ENCODE measurements at places on chromosomes 12 and 14.
A peak's percentile ranks its signal among the peaks of the same experiment; 100 is the strongest.

- H3K27me3 ChIP-seq = no peaks in the 10 kb centered on the region
- peak; percentile 16 for DNase-seq
- no peak overlapping the region for H3K4me3 ChIP-seq
- H3K27ac ChIP-seq = no peak overlapping the region
- H3K36me3 ChIP-seq = no peaks in the 10 kb centered on the region
- no peaks in the 10 kb centered on the region for H3K4me1 ChIP-seq
Measured at GRCh38 chr14:88168498-88169165, 154.4 kb downstream of the KCNK10 start.

DNA sequence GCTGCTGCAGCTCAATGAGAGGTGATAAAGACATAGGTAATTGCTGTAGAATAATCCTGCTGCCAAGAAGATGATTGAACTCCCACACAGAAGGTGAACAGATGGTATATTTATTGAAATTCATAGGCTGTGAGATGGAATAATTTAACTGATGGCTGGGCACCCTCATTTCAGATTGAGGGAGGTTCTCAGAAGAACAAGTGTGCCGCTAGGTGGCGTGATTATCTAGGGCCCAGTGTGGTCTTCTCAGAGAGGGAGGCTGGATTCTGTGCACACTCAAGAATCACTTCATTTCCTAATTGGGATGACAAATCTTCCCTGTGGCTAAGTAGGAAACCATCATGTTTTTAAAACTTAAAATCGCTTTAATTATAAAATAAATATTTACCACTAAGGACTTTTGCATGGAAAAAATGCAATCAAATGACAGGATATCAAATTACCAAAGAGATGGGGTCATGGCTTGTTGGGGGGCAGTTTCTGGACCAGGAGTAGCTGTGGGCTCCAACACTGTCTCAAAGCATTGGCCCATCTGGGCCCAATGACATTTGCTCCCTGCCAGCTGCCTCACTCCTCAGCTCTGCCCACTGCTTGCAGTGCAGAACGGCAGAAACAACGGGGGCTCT is 132.3 kb downstream of the SNAPC1 start:
- H3K27me3 ChIP-seq = peaks cover 17% of the 10 kb centered on the region
- DNase-seq = peak; percentile 70
- H3K4me3 ChIP-seq = no peak overlapping the region
- H3K27ac ChIP-seq = no peak overlapping the region

- H3K27me3 ChIP-seq = no peaks in the 10 kb centered on the region
- no peak for DNase-seq
- H3K4me1 ChIP-seq = no peaks in the 10 kb centered on the region
- no peaks in the 10 kb centered on the region for H3K36me3 ChIP-seq
Measured at GRCh38 chr12:65784289-65785015, 39.8 kb upstream of the HMGA2 start.

GRCh38 chr14:69087061-69087461 is 65.9 kb downstream of the DCAF5 start:
- peak; percentile 28 for DNase-seq
- peaks cover 33% of the 10 kb centered on the region for H3K36me3 ChIP-seq
- H3K27me3 ChIP-seq = no peaks in the 10 kb centered on the region
- H3K4me1 ChIP-seq = peaks cover 3% of the 10 kb centered on the region

DNA sequence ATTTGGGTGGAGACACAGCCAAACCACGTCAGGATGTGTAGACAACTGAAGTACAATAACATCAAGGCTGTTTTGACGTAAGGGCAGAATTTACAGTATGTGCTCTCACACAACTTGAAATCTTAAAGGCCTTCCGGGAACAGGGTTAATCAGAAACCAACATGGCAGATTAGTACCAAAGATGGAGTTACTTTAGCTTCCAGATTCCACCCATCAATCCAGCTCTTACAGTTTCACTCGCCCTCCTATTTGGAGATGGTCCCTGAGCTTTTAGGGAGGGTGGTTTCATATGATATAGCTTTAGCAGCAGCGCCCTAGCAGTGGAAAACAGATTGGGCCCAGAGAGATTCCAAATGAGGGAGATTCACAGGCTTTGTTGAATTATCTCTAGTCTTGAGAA is 2.0 kb upstream of the XPOT start:
- no peak overlapping the region for H3K27ac ChIP-seq
- DNase-seq = no peak
- H3K4me3 ChIP-seq = no peak overlapping the region
- no peaks in the 10 kb centered on the region for H3K4me1 ChIP-seq
- no peaks in the 10 kb centered on the region for H3K27me3 ChIP-seq

DNA sequence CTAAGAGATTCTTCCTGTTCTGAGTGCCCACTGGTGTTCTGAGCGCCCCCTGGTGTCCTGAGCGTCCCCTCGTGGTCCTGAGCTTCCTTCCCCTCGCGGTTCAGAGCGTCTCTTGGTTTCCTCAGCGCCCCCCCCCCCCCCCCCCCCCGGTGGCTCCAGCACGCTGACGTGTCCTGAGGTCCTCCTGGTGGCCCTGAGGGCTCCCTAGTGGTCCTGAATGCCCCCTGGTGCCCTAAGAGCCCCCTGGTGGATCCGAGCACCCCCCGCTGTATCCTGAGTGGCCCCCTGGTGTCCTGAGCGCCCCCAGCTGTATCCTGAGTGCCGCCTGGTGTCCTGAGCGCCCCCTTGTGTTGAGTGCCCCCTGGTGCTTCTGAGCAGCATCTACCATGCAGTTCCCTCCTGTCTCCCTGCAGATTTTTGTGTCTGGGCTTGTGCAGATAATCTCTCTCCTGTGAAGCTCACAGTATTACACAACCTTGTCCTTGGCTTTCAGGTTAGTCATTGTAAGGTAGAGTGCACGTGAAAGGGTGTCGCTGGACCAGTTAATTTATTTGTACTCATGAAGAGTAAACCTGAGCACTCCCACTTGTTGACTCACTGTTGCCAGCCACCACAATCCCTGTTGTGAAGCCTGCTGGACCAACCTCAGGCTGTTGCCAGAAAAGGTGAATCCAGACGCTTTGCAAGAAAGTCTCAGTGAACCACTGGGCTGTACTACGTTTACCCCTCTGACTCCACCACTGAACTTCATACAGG is 1168.4 kb downstream of the TMEM121 start:
- no peak overlapping the region for H3K27ac ChIP-seq
- H3K27me3 ChIP-seq = no peaks in the 10 kb centered on the region
- no peaks in the 10 kb centered on the region for H3K36me3 ChIP-seq
- H3K4me3 ChIP-seq = no peak overlapping the region
- DNase-seq = no peak
- H3K4me1 ChIP-seq = no peaks in the 10 kb centered on the region

- DNase-seq = no peak
- peaks cover 53% of the 10 kb centered on the region for H3K36me3 ChIP-seq
- H3K4me3 ChIP-seq = no peak overlapping the region
- peaks cover 83% of the 10 kb centered on the region for H3K4me1 ChIP-seq
Measured at GRCh38 chr14:68968721-68969120, 10.4 kb downstream of the ACTN1 start.

GRCh38 chr14:66444271-66444927 is 41.8 kb upstream of the CCDC196 start:
- peak; percentile 1 for DNase-seq
- no peaks in the 10 kb centered on the region for H3K4me1 ChIP-seq
- H3K36me3 ChIP-seq = no peaks in the 10 kb centered on the region

- H3K27me3 ChIP-seq = peaks cover 85% of the 10 kb centered on the region
- H3K4me1 ChIP-seq = no peaks in the 10 kb centered on the region
- DNase-seq = no peak
- no peaks in the 10 kb centered on the region for H3K36me3 ChIP-seq
Measured at GRCh38 chr14:22489244-22489545, 99.8 kb downstream of the DAD1 start.

DNA sequence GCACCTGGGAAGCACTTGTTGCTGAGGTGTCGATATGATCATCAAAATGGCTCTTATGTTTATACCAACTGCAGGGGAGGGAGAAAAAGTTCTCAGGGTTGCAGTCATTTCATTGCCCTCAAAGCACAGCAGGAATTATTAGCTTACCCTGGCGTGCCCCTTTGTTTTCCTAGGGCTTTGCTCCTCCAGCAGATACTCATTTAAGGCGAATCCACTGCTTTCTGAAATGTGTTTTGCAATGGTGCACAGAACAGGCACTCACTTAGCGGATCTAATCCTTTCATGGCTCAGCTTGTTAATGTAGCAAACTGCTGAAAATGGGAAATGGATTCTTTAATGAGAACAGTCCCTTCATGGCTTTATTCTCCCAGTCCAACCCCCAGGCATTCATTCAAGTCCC is 76.7 kb downstream of the NKX2-1 start:
- H3K4me3 ChIP-seq = no peak overlapping the region
- H3K27me3 ChIP-seq = peaks cover 5% of the 10 kb centered on the region
- H3K4me1 ChIP-seq = no peaks in the 10 kb centered on the region
